Renal pelvis (tissue), 12 donors: ENCODE measurements at places on chromosomes 13 and 19. TPM values are rescaled to one million over a fixed set of nuclear protein-coding genes. Genes with fewer than 3 reads are reported as not detected.

DNA sequence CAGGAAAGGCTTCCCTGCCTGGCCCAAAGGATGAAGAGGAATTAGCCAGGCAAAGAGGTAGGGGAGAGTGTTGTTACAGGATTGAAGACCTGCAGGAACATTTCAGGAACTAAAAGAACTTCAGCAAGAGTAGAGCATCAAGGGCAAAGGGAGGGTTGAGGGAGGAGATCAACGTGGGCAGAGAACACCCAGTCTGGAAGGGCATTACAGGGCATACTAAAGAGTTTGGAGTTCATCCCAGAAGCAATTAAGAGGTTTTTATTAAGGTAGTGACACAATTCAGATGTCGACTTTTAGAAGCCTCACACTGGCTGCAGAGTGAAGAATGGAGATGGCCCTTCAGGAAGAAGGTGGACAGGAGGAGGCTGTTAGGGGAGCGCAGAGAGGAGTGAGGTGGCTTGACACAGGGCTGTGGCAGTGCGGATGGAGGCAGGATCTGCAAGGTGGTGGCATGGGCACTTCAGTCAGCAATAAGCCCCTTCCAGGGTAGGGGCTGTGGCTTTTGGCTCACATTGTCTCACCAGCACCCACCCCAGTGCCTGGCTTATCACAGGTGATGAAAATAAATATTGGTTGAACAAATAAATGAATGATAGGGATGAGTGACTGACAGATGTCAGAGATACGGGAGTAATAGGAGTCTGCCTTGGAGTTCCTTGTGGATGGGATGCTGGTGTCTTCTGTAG is 24.9 kb downstream of the TEX26 start:
- no peak for DNase-seq

- DNase-seq, result no peak
Observed at GRCh38 chr13:27310946-27311345, 40.3 kb downstream of the RASL11A start.

Gene ZIK1
- 21.0 TPM for polyA plus RNA-seq

Gene SLC25A23
- polyA plus RNA-seq, result 84.1 TPM

Gene ZNF442
- polyA plus RNA-seq, result 6.1 TPM

DNA sequence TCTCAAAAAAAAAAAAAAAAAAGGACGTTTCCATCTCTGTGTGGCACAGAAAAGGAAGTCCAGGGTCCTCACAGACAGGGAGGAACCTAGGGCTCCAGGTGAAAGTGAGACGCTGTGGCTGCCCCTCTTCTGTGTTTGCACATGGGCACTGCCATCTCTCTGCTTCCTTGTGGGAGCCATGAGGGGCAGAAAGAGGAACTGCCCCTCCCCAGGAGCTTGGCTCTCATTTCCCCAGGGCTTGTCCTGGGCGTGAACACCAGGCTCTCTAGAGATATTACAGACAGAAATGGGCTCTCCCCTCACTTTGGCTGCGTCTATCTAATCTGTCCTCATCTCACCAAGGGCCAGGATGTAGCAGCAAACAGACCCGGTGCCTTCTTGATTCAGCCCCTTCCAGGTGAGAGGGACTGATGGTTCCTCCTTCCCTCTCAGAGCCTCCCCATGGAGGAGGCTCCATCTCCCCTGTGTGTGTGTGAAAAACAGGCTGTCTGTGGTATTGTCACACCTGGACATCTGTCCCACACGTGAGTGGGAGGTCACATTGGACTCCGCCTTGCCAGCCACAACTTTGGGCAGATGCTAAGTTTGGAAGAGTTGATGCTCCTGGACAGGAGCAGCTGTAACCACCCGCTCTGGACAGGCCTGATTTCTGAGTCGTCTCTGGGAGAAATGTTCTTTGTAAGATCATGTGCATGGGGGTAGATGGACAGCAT is 840 bp upstream of the LILRA4 start:
- no peak for DNase-seq

DNA sequence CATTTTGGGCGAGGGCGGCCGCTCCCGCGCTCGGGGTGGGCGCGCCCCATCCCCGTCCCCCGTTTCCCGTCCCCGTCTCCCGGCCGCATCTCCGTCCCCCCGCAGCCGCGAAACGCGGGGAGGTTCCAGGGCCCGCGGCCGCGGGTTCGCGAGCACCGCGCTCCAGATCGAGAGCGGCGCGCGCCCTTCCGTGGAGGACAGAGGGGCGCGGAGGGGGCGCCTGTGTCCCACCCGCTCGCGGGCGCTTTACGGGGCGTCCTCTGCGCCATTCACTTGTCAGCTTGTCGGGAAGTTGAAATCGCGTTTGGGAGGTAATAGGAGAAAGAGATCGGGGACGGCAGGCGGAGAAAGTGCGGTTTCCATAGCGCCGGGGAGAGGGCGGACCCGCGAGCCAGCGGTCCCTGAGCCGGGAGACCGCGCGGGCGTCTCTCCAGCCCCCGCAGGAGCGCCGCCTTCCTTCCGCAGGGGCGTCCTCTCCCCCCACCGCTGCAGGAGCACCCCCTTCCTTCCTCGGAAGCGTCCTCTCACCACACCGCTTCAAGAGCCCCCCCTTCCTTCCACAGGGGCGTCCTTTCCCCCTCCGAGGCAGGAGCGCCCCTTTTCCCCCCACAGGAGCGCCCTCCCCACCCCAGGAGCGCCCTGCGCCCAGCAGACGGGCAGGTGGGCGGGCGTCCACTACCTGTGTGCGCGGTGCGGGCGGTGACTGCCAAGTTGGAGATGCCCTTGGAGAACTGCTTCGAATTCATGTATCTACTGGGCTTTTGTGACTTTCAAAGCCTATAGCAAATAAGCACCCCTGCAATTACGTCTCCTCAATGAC is 962 bp upstream of the IRS2 start:
- DNase-seq, result no peak

- no peak for DNase-seq
Observed at GRCh38 chr19:3365836-3366752, at the start of gene NFIC. TSS of gene NFIC (plus strand) at chr19:3366583. CDS start at chr19:3366637, 54 bp downstream.

- DNase-seq, result no peak
Observed at GRCh38 chr13:98389319-98389718, 187.6 kb downstream of the STK24 start.

DNA sequence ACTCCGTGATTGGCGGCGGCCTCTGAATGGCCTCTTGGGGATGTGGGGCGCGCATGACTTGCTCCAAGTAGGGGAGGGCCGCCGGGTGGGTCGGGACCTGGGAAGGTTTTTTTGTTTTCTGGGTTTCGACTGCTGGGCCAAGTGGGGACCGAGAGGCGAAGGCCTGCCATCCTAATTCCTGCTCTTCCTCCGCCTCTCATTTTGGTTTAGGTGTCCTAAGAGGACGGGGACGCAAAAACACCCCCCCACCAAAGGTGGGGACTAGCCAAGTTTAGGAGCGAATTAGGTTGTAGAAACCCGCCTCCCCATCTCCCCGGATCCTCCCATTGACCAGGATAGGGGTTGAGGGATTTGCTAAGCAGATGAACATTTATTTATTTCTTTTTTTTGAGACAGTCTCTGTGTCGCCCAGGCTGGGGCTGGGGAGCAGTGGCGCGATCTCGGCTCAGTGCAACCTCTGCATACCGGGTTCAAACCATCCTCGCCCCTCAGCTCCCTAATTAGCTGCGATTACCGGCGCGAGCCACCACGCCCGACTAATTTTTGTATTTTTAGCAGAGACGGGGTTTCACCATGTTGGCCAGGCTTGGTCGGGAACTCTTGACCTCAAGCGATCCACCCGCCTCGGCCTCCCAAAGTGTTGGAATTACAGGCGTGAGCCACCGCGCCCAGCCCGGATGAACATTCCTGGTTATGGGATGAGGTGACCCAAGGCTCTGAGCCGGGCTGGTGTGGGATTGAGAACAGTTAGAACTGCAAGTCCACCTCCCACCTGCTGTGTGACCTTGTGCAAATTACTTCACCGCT is 838 bp downstream of the PPP2R1A start:
- no peak for DNase-seq

Gene ZNF540
- 6.8 TPM for polyA plus RNA-seq

Gene NLRP11
- polyA plus RNA-seq, result 0.23 TPM

DNA sequence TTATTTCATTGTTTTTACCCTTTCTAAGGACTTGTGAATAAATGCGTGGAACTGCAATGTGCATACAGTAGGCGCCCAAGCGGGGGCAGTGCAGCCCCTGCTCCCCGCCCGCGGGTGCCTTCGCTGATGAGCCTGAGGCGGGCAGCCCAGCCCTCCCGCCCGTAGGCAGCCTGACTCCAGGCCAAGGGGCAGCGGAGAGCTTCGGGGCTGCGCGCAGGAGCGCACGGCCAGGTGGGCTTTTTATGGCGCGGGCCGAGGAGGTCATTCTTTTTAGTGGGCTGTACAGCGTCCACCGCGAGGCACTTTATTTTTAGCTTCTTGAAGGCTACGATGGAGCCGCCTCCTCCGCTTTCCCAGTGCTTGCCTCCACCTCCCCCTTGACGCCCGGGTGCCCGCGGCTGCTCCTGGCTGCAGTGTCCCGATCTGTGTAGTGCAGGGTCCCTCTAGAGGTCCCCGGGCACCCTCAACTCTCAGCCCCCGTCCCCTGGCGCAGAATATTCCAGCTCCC is 60.5 kb downstream of the CCNE1 start:
- DNase-seq, result no peak

Gene C13orf42
- 0.31 TPM for polyA plus RNA-seq

GRCh38 chr13:20405691-20406090 is 120.0 kb downstream of the CRYL1 start:
- DNase-seq, result no peak

DNA sequence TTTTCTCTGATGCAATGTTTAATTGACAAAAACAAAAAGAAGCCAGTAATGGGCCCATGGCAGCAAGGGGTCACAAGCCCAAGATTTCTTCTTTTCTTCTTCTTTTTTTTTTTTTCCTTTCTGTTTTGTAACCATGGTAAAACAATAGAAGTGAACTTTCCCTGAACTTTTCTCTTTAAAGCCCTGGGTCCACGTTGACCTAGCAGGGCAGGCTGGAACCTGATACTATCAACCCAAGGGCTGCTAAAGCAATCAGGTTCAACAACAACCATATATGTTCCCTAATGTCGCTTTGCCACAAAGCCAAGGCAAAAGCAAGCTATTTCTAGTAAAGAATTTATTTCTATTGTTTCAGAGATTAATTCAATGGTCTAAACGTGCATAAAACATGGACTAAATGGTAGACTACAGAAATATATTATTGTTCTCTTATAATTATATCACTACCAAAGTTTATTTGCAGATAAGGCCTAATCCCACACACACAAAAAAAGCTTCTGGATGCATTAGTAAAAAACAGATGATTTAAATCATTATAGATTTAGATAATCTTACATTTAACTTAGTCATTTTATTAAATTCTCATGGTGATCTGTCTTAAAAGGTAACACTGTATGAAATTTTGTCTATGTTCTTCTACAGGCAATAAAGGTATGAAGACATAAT is 153.9 kb downstream of the DACH1 start:
- peak; percentile 91 for DNase-seq
